Effector CD4-positive, alpha-beta T cell (primary cell): ENCODE measurements at places on chromosomes 11 and 22.

- no peak for DNase-seq
Observed at GRCh38 chr22:48391820-48392219, 1435.9 kb downstream of the BRD1 start.

- DNase-seq, result no peak
Observed at GRCh38 chr11:44574610-44575287, 9.3 kb downstream of the CD82 start.

DNA sequence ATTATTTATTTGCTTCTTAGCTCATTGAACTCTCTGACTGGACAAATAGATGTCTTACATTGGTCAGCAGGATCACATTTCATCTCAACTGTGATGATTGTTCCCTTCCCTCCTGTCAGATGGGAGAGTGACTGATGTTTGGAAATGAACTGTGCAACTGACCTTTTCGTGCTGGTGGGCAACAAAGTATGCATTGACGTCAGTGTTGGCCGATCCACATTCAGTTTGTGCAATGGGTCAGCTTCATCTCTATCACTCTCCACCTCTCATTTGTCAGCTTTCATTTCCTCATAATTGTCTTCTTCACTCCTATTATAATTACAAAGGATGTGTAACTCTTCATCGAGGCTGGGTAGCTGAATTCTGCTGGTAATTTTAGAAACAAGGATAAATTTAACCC lies 71.3 kb downstream of the PPP2R1B start:
- DNase-seq, result no peak

DNA sequence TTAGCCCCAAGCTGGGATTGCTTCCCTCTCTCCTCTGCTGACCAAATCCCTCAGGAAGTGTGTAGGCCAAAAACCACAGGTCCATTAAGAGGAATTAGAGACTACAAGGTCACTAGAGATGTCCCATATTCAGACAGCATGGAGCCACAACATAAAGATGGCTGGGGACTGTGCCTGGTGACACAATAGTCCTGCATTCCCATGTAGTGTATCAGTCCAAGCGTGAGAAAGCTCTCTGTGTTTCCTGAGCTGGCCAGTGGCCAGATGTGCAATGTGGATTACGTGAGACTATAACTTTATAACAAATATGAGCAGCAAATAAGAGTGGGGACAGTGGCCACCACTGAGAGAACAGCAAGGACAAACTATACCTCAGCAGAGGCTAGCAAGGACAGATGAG lies 7.6 kb upstream of the MS4A10 start:
- DNase-seq, result no peak

DNA sequence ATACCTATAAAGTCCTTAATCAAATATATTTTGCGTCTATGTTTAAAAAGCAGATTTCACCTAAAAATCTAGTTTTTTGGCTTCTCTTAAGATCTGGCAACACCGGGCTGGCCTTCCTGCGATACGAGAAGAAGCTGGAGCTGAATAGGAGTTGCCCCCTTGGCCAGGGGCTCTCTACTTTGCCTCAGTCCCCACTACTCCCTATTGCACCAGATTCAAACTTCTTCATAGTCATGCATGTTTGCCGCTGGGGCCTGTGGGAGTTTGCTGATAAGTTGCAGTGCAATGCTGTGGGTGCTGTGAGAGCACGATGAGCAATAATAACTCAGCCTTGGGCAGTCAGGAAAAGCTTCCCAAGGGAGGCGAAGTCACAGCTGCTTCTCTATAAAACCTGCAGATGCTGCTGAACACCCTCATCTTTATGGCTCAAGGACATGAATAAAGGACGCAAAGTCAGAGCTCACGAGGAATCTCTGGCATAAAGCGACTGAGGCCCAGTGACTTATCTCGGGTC lies 15.2 kb upstream of the EIF3D start:
- no peak for DNase-seq

GRCh38 chr11:104984808-104985207 lies 16.4 kb upstream of the CASP4 start:
- DNase-seq, result no peak

GRCh38 chr11:72578991-72579815 lies 95.0 kb downstream of the PDE2A start:
- no peak for DNase-seq

DNA sequence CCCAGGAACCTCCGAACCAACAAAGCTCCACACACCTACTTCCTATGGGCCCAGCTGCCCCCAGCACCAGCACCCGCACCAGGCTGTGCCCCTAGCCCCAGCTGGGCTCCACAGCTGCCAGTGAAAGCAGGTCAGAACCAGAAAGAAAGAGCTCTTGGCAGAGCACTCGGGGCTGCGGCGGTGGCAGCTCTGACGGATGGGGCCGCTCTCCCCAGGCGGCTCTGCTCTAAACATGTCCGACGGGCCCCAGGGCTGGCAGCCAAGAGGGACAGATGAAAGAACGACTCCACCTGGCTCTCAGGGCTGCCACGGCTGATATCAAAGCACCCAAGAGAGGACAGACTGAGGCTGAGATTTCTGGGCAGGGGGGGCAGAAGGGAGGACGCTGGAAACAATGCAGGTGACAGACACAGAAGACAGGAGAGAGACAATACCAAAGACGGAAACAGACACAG lies 25.7 kb downstream of the LRFN4 start:
- no peak for DNase-seq

DNA sequence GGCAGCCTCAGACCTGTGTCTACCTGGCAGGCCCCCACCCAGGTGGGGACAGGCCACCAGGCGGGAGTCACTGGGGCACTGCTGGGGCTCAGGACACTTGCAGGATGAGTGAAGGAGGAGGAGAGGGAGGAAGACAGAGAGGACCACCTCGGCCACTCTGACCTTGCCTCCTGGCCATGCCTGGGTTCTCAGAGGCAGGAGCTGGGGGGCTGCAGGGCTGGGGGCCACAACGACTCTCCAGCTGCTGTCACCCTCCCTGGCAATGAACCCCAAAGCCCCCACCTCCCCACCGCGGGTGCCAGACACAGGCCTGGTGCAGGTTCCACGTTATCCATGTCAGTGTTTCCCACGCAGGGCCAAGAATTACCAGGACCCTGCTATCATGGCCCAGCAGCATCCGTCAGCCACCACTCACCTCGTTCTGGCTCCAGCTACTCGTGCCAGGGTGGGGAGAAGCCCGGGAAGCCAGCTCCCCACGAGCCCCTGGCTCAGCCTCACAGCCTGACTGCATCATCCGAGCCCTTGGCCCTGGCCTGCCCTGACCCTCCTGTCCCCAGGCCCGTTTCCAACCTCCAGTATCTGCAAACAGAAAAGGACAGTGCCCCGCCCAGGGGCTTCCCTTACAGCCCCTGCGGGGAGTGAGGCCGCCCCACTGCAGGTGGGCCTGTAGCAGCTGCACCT lies 62.4 kb downstream of the BRD1 start:
- DNase-seq, result no peak

GRCh38 chr11:99371257-99371656 lies 350.5 kb downstream of the CNTN5 start:
- no peak for DNase-seq

DNA sequence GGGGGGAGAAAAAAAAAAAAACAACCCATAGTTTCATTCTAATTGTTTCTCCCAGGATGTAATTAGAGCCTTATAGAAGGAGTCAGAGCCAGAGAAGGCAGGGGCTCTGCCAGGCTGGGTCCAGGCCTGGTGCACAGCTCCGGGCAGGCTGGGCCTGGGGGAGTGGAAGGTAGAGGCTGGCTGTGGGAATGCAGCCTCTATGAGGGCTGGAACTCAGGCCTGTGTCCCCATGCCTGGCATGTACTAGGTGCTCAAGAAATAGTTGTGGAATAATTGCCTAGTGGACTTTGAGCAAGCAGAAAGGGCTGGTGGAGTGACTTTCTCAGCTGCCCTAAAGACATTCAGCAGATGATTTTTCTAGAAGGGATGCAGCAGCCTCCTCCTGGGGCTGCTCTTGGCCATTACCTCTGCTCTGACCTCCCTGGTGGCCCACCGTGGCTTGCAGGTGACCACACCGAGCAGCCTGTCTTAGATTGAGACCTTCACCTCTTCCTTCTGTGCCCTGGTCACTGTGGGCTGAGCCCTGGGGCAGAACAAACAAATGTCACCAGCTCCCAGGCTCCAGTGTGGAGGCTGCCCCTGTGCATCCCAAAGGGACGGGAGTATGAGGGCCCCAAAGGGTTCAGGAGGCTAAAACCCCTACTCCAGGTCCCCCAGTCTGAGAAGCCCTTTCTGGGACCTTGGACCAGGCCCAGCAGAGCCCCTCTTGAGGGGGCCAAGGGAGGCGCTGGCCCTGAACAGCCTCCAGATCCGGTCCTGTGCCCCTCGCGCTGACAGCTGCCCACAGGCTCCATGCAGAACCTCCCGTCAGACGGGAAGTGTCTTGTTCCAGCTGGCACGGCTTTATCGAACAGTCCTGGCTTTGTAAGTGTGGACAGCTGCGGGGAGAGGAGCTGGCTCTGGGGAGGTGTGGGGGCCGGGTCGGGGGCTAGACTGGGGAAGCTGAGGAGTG lies 18.8 kb downstream of the MYEOV start:
- DNase-seq, result no peak

DNA sequence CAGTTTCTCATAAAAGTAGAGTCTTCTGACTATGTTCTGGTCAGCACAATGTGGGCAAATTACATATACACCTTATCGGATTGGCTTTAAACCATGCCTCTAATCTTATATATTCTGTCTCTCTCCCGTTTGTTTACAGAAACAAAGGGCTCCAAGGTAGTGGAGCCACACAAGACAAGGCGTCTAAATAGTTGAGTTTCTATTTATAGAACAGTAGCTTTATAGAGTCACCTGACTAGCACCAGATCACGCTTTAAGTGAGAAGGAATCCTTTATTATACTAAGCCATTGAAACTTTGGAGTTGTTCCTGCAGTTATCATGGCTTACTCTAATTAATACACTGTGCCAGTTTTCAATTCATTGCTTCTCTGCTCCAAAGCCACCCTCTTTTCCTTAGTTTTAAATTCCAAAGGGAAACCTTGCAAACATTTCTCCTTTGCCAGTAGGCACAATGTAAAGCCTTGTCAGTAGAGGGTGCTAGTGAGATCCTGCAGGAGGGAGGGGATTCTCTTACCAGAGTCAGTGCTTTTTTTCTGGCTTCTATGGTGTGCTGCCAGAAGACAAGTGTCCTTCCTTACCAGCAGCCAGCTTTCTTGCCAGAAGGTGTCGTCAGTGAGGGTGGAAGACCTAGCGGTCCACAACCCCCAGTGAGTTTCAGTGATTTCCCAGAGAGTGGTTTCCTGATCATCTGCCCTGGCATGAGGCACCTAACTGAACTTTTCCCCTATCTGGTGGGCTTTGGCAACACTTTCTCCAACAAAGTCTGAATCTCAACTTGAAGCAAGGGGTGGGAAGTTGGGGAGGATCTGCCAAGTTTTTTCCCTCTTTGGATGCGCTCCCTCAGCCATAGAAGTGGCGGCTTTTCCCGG lies 71.7 kb downstream of the RAB38 start:
- no peak for DNase-seq

- DNase-seq, result no peak
Observed at GRCh38 chr11:833849-834311, 1.1 kb downstream of the CD151 start.

GRCh38 chr11:23113887-23114216 lies 253.6 kb upstream of the CCDC179 start:
- DNase-seq, result no peak

- no peak for DNase-seq
Observed at GRCh38 chr22:20819471-20819870, 39.1 kb downstream of the PI4KA start.
